ENCODE measurements at places on chromosomes 16 and 17.

GRCh38 chr16:30398661-30399434 lies 3.6 kb downstream of the ZNF48 start:
- no peak for DNase-seq

- no peak for DNase-seq
Measured at GRCh38 chr17:38709864-38710603, 5.0 kb downstream of the MLLT6 start.

DNA sequence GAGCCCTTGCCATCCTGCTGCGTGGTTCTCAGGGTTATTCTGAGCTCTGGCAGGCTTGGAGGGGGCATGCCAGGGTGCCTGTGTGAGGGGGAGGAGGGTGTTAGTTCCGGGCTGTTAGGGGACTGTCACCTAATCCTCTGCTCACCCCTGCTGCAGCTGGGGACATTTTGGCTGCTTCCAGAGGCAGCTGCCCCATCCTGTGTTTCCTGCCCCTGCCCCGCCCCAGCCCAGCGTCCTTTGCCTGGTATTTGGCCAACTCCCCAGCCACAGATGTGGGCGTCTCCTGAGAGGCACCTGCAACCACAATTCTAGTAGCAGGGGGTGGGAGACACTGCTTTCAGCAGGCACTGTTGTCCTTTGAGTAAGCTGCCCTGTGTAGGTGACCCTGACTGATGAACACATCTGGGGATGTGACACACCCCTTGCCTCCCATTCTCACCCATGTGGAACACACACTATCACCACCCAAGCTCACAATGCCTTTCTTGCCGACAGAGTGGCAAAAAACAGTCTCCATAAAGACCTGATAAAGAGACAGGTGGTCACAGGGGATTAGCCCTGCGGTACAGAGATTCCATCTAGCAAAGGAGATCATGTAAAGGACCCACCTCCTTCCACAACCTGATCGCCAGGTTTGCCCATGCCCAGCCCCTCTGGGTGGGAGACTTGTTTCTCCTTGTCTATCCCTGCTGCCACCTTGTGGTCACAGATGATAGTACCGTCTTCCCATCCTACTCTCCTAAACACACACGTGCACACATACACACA lies at the start of gene CHRNE:
CHRNE (minus strand) TSS at position 48 of the 768 bp plus-strand sequence; CDS start at position 13, 35 bp downstream.
- DNase-seq = peak; percentile 73

DNA sequence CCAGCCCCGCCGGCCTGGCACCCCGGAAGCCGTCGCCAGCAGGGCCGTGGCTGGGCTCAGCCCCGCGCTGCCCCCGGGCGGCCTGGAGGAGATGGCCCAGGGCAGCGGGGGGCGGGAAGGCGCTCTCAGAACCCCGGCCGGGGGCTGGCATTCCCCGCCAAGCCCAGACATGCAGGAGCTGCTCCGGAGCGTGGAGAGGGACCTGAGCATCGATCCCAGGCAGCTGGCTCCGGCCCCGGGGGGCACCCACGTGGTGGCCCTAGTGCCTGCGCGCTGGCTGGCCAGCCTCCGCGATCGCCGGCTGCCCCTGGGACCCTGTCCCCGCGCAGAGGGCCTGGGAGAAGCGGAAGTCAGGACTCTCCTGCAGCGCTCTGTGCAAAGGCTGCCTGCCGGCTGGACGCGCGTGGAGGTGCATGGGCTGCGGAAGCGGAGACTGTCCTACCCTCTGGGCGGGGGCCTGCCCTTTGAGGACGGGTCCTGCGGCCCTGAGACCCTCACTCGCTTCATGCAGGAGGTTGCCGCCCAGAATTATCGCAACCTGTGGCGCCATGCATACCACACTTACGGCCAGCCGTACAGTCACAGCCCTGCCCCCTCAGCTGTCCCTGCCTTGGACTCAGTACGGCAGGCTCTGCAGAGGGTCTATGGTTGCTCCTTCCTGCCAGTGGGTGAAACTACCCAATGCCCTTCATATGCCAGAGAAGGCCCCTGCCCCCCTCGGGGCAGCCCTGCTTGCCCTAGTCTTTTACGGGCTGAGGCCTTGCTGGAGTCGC lies 551 bp downstream of the WDR81 start:
- DNase-seq = no peak

DNA sequence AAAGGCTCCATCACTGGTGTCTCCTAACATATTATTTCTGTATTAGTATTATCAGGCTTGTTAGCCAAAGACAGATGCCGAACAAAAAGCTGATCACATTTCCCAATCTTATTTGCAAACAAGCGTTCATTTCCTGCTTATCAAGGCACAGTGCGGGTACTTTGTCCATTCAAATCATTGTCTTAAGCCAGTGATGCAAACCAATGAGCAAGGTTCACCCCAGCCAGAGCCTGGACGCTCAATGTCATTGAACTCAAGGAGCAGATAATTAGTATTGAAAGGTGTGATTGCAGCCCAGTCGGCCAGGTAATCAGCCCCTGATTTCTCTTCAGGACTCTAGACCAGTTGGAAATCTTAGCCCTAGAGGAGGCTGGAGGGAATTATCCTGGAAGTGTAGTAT lies 20.4 kb upstream of the SOX9 start:
- DNase-seq = no peak

- no peak for DNase-seq
Measured at GRCh38 chr17:74778960-74779359, 2.8 kb upstream of the NAT9 start.

DNA sequence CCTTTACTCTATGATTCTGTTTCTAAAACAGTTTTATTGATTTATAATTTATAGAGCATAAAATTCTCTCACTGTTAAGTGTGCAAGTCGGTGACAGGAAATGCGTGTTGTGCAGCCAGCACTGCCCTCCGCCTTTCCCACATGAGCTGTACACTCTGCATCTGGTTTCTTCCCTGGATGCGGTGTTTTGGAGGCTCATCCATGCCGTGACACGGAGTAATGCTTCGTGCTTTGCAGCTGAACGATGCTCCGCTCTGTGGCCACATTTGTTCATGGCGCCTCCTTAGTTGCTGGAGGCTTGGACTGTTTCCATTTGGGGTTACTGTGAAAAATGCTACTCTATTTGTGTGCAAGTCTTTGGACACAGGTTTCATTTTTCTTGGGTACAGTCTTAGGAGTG lies 7.2 kb upstream of the IGFALS start:
- DNase-seq = no peak

- DNase-seq = no peak
Measured at GRCh38 chr17:16052486-16052885, 52.9 kb downstream of the TTC19 start.

- no peak for DNase-seq
Measured at GRCh38 chr17:44847586-44847985, at the start of gene HIGD1B. Gene HIGD1B, plus strand, starts transcription at chr17:44847883. Its CDS starts 270 bp downstream, at chr17:44848153.

GRCh38 chr17:56762988-56763387 lies 70.7 kb downstream of the C17orf67 start:
- DNase-seq = no peak

DNA sequence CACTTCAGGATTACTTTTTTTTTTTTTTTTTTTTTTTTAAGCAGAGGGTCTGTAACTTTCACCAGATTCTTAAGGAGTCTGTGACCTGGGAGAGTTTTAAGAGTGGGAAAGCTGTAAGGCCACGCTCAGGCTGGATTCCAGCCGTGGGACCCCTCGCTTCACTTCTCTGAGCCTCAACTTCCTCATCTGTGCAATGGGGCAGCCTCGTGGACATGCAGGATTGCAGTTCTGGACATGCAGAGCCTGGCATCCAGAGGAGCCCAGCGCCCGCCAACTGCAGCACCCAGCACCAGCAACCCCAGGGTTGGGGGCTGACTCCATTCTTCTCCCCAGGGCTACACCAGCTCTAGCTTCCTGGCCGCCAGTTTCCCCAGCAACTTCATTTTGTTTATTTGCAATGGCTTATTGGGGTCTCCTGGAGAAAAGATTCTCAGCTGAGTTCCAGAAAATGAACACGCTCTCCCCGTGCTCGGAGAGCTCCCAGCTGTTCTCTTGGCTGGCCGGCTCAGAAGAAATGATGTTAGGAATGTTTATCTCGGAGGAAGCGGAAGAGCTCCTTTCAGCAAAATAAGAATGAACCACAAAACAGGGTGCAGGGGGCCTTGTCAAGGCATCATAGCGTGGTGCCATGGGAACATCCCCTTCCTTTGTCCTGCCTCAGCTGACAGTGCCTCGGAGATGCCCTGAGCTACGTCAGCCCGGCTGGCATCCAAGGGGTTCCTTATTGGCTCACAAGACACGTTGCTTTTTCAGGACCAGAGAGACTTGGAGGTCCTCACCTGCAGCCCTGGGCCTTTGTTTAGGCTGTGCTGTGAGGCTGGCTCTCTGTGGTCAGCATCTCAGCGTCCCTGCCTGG lies 22.9 kb upstream of the ZCCHC14 start:
- no peak for DNase-seq

- no peak for DNase-seq
Measured at GRCh38 chr16:64089697-64090096, 1032.2 kb downstream of the CDH11 start.

DNA sequence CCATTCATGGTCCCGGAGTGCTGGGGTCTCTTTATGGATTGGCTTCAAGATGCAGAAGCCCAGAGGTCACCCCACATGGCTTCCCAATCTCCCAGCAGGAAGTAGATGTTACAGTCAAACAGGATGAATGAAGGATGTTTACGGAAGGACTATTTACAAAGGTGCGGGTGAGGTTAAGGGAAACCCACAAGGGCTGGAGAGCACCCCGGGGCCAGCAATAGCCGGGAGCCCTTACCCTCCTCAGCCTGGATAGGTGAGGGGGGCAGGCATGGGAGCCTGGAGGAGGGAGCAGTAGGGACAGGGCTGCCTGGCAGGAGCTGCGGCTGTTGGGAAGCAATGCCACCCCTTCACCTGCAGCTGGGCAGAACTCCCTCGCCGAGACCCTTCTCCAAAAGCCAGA lies 24.5 kb upstream of the CACNG1 start:
- no peak for DNase-seq

- DNase-seq = no peak
Measured at GRCh38 chr16:8867216-8867931, 1.4 kb downstream of the CARHSP1 start.

DNA sequence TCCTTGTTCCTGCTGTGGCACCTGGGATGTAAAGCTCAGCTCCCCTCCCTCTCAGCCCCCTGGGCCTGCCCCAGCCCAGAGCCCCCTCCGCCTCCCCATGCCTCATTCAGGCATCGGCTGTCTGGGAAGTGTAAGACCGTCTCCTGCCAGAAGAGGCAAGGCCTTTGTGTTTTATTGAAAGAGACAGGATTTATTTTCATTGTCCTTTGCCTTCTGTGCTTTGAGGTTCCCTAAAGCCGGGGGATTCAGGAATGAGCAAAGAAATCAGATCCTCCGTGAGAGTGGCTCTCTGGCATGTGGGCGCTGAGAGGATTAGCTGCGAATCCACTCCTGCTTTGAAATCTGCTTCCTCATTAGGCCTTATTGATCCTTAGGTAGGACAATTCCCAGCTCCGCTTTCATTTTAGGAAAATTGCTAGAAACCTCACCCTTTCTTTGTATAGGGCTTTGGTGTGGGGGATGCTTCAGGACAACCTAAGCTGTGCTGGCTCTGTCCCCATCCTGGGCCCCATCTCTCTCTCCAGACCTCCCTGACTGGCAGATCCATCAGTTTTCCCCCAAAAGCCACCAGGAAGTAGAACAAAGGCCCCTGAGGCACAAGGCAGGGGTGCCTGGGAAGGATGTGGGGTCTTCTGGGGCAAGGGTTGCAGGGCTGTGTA lies 211.5 kb upstream of the TNRC6C start:
- no peak for DNase-seq

- peak; percentile 44 for DNase-seq
Measured at GRCh38 chr16:49491771-49492761, 118.5 kb downstream of the C16orf78 start.
